ENCODE measurements at places on chromosomes 1 and 21. TPM values are rescaled to one million over a fixed set of nuclear protein-coding genes. Genes with fewer than 3 reads are reported as not detected.
A peak's percentile ranks its signal among the peaks of the same experiment; 100 is the strongest.

The OR2T29 gene
- not detected for total RNA-seq

The PEAR1 gene
- total RNA-seq: 5.6 TPM

- DNase-seq: no peak
- no peak overlapping the region for H3K4me3 ChIP-seq
- no peaks in the 10 kb centered on the region for H3K4me1 ChIP-seq
- no peaks in the 10 kb centered on the region for H3K27me3 ChIP-seq
- no peaks in the 10 kb centered on the region for H3K36me3 ChIP-seq
- no peak overlapping the region for H3K27ac ChIP-seq
Measured at GRCh38 chr1:2448098-2448445, 28.0 kb upstream of the PLCH2 start.

GRCh38 chr1:179079113-179079761 is 2.6 kb upstream of the TOR3A start:
- no peak for DNase-seq
- H3K27me3 ChIP-seq: no peaks in the 10 kb centered on the region
- H3K36me3 ChIP-seq: no peaks in the 10 kb centered on the region
- H3K4me1 ChIP-seq: no peaks in the 10 kb centered on the region
- H3K4me3 ChIP-seq: no peak overlapping the region

DNA sequence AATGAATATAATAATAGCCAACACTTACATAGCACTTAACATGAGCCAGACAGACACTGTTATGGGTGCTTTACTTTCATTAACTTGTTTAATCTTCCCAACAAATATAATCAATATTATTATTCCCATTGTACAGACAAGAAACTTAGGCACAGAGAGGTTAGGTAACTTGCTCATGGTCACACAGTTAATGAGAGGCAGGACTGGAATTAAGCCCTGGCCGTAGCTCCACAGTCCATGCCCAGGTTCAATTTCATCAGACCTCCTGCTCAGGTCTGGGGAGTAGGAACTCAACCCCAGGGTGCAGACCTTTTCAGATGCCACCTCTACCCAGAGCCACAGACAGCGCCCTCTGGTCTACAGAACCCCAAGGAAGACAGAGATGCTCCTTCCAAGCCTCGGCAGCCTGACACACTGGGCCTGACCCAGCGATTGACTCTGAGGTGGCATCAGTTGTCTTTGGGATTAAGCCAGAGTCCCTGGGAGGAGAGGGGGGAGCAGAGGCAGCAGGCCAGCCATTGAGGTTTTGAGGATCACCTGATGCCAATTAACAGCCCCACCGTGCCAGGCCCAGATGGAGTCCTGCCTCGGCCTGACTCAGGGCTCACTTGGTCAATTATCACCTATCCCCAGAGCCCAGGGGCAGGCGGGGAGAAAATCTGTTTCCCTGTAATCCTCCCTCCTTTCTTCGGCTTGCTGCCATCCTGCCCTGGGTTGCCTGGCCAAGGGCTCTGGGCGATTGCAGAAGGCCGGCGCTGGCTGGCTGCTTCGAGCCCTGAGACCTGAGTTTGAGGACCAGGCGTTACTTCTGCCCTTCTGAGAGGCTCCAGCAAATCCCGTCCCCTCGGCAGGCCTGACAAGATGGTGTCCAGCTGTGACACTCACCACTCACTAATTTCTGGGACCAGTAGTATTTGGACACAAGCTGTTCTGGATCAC is 116.7 kb downstream of the LACTBL1 start:
- no peaks in the 10 kb centered on the region for H3K4me1 ChIP-seq
- H3K27me3 ChIP-seq: no peaks in the 10 kb centered on the region
- no peaks in the 10 kb centered on the region for H3K36me3 ChIP-seq
- no peak overlapping the region for H3K4me3 ChIP-seq

GRCh38 chr1:19888112-19888511 is 5.9 kb downstream of the OTUD3 start:
- no peaks in the 10 kb centered on the region for H3K27me3 ChIP-seq
- no peak for DNase-seq
- H3K27ac ChIP-seq: no peak overlapping the region
- no peak overlapping the region for H3K4me3 ChIP-seq
- H3K36me3 ChIP-seq: no peaks in the 10 kb centered on the region

DNA sequence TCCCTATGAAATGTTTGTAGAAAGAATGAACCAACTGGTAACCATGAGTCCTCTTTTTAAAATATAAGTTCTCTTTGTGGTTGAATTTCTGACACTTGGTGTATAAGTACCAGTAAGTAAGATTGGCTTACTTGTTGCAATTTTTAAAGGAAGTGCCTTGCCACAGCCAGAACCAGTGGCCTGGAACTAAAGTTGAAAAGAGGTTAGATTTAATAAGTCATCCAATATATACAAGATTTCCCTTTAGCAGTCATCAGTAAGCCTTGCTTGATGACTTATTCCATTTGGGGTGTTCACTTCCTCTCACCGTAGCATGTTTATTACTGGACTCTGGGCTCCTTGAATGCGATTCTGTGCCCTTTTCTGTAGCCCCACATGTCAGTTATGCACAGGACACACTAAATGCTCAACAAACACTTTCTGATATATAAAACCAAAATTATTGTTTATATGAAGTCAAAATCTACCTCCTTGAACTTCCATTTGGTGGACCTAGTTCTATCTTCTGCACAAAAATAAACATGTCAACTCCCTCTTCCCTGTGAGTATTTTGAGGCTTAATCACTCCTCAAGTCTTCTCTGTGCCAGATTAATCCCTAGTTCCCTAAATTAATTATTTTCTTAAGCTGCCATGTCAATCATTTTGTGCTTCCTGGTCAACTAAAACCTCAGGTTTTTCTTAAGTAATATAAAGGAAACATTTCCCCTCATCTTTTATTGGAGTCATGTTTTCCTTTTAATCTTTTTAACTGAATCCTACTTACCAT is 218.1 kb downstream of the ST6GALNAC3 start:
- H3K4me3 ChIP-seq: no peak overlapping the region
- no peaks in the 10 kb centered on the region for H3K36me3 ChIP-seq
- H3K27me3 ChIP-seq: no peaks in the 10 kb centered on the region
- no peak overlapping the region for H3K27ac ChIP-seq
- H3K4me1 ChIP-seq: no peaks in the 10 kb centered on the region

GRCh38 chr21:43578677-43579303 is 80.5 kb downstream of the HSF2BP start:
- no peaks in the 10 kb centered on the region for H3K36me3 ChIP-seq
- DNase-seq: peak; percentile 60
- H3K4me1 ChIP-seq: no peaks in the 10 kb centered on the region
- H3K27ac ChIP-seq: no peak overlapping the region

GRCh38 chr1:72283307-72284083 is 1.2 kb upstream of the NEGR1 start:
- no peaks in the 10 kb centered on the region for H3K4me1 ChIP-seq
- H3K27me3 ChIP-seq: peaks cover 3% of the 10 kb centered on the region
- no peaks in the 10 kb centered on the region for H3K36me3 ChIP-seq
- H3K4me3 ChIP-seq: peak overlapping the region; percentile 32
- peak; percentile 75 for DNase-seq

GRCh38 chr1:193590102-193590501 is 403.7 kb upstream of the B3GALT2 start:
- H3K27me3 ChIP-seq: no peaks in the 10 kb centered on the region
- H3K36me3 ChIP-seq: no peaks in the 10 kb centered on the region
- DNase-seq: no peak

DNA sequence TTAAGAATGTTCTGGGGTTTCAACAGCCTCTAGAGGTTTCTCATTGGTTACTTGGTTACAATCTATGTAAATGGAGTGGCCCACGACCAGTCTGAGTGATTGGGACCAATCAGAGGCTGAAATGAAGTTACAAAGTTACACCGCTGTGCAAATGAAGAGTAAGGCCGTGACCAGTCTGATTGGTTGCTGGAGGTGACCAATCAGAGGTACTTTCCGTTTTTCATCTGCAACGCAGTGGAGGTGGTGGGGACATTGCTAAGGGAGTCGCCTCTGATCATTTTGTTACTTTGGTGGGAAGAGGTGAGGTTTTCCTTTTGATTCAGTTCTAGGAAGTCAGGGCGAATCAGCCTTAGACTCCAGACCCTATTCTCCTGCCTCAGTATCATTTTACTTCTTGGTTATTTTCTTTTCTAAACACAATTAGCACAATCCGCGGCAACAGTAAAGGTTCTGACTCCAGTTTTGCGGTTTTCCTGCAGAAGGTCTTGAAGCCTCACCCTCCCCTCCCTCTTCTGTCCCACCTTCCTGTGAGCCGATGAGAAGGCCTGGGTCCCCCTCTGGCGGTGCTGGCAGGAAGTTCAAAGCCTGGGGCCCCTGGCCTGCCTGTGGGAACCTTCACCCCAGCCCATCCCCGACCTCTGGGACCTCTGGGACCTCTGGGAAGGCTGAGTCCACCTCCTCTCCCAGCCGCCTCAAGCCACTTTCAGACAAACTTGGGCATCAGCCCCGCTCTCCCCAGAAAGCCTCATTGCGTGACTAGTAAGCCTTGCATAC is 38.7 kb upstream of the TTC34 start:
- DNase-seq: no peak
- H3K4me3 ChIP-seq: no peak overlapping the region
- no peak overlapping the region for H3K27ac ChIP-seq

DNA sequence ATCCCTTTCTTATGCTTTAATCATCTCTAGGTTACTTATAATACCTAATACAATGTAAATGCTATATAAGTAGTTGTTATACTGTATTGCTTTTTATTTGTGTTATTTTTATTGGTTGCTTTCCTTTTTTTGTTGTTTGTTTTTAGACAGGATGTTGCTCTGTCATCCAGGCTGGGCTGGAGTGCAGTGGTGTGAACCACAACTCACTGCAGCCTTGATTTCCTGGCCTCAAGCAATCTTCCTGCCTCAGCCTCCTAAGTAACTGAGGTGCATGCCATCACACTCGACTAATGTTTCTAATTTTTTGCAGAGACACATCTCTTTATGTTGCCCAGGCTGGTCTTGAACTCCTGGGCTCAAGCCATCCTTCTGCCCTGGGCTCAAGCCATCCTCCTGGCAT is 26.9 kb downstream of the KRTAP19-8 start:
- H3K27ac ChIP-seq: no peak overlapping the region
- H3K27me3 ChIP-seq: no peaks in the 10 kb centered on the region

Measured in pancreas (tissue), 10 donors.